ENCODE measurements at places on chromosomes 2 and 18. TPM values are rescaled to one million over a fixed set of nuclear protein-coding genes. Genes with fewer than 3 reads are reported as not detected.

KCNG3 gene
- under 0.01 TPM for total RNA-seq

- no peaks in the 10 kb centered on the region for H3K27me3 ChIP-seq
- no peak for DNase-seq
- no peaks in the 10 kb centered on the region for H3K4me1 ChIP-seq
- H3K27ac ChIP-seq: no peak overlapping the region
- no peaks in the 10 kb centered on the region for H3K36me3 ChIP-seq
These were observed 211.0 kb downstream of the RDH14 start for GRCh38 chr2:18349421-18349820.

SIGLEC15 gene
- 0.51 TPM for total RNA-seq

- H3K4me3 ChIP-seq: no peak overlapping the region
- peaks cover 5% of the 10 kb centered on the region for H3K4me1 ChIP-seq
- no peaks in the 10 kb centered on the region for H3K36me3 ChIP-seq
- no peaks in the 10 kb centered on the region for H3K27me3 ChIP-seq
These were observed 77.6 kb downstream of the EPC2 start for GRCh38 chr2:148721991-148722777.

PSMD1 gene
- 125 TPM for total RNA-seq

GRCh38 chr2:97740590-97741182, 27.3 kb downstream of the ZAP70 start:
- no peak overlapping the region for H3K27ac ChIP-seq
- DNase-seq: peak; percentile 34
- H3K4me3 ChIP-seq: no peak overlapping the region
- H3K4me1 ChIP-seq: no peaks in the 10 kb centered on the region
- no peaks in the 10 kb centered on the region for H3K27me3 ChIP-seq

DNA sequence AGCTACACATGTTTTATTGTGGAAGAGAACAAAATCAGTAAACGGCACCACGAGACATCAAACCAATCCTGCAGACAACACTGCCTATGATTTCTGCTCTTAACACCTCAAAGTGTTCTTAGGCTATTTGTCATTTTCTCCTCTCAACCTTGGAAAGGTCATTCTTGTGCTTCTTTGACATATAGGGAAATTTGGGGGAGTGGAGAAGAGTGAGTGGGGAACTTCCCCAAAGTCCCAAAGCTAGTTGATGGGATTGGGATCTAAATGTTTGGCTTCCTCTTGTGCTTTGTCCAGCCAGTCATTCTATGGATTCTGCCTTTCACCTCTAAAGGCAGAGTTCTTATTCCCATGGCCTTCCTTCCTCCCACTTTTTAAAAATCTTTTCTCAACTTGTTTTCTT, 5.8 kb upstream of the MRO start:
- no peaks in the 10 kb centered on the region for H3K27me3 ChIP-seq
- no peaks in the 10 kb centered on the region for H3K4me1 ChIP-seq
- DNase-seq: no peak
- no peak overlapping the region for H3K4me3 ChIP-seq
- H3K36me3 ChIP-seq: no peaks in the 10 kb centered on the region

DNA sequence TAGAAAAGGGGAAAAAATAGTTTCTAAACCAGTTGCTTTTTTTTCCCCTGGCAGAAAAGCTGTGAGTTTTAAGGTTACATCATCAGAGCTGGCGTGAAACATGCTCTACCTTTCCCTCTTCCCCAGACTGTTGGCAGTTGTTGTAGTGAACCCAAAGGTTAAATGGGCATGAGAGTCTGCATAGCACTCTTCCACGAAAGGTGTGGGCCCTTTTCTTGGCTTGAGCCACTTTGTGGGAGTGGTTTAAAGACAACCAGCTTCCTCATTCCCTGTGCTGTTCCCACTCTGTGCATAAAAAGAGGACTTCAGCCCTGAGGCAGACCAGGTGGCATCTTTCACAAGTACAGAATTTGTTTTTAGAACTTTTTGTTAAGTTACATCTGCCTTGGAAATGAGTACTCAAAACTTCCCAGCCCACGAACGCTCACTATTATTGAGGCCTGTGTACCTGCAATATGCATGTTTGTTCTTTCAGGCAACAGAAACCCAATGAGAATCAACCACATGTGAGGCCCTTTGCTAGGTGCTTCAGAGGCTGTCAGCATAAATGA, 243.8 kb downstream of the BABAM2 start:
- DNase-seq: no peak
- no peak overlapping the region for H3K27ac ChIP-seq
- no peaks in the 10 kb centered on the region for H3K36me3 ChIP-seq
- H3K4me3 ChIP-seq: no peak overlapping the region
- no peaks in the 10 kb centered on the region for H3K27me3 ChIP-seq

Measured in fibroblast of lung (primary cell).